ENCODE measurements at places on chromosomes 7 and 10.

- DNase-seq, result no peak
Measured at GRCh38 chr7:4769761-4770160, 5.7 kb upstream of the AP5Z1 start.

GRCh38 chr7:155066417-155066950 lies 3.6 kb upstream of the HTR5A start:
- no peak for DNase-seq

DNA sequence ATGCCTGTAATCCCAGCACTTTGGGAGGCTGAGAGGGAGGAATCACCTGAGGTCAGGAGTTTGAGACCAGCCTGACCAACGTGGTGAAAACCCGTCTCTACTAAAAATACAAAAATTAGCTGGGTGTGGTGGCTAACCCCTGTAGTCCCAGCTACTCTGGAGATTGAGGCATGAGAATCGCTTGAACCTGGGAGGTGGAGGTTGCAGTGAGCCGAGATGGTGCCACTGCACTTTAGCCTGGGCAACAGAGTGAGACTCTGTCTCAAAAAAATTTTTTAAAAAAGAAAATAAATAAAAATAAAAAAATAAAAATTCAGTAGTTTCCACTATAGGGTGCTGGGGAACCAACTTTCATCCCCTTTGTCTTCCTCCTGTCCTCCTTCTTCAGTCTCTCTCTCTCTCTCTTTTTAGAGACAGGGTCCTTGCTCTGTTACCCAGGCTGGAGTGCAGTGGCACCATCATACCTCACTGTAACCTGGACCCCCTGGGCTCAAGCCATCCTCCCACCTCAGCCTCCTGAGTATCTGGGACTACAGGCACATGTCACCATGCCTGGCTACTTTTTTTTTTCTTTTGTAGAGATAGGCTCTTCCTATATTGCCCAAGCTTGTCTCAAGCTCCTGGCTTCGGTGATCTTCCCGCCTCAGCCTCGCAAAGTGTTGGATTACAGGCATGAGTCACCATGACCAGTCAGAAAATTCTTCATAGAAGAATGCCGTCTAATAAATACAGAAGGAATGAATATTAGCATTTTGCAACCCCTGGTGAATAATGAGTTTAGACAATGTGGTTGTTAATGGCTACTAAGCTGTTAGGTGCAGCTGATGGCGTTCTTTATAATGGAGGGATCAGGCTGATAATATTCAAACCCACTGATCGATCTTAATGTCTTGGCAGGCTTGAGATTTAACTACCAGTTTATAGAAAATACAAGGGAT lies 20.6 kb downstream of the RBM20 start:
- DNase-seq, result no peak

DNA sequence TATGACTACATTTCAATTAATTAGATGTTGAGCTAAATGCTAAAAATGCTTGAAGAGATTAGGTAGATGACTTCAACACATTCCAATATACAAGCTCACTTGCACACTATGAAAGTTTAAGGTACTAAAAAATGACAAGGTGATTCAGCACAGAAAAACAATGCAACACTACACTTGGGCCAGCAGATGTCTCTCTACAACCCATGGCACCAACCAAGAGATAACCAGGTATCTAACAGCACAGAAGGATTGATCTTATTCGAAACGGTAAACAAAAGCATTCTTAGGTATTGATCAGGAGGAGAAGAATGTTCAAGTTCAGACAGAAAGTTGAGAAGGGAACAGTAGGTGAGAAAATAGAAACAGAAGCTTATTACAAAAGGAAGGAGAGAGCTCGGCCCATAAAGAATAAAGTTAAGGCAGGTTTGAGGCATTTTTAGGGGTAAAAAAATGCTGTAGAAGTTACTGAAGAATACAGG lies 248.2 kb upstream of the KLF14 start:
- DNase-seq, result no peak

GRCh38 chr10:61472090-61472674 lies 19.0 kb upstream of the TMEM26 start:
- DNase-seq, result no peak

DNA sequence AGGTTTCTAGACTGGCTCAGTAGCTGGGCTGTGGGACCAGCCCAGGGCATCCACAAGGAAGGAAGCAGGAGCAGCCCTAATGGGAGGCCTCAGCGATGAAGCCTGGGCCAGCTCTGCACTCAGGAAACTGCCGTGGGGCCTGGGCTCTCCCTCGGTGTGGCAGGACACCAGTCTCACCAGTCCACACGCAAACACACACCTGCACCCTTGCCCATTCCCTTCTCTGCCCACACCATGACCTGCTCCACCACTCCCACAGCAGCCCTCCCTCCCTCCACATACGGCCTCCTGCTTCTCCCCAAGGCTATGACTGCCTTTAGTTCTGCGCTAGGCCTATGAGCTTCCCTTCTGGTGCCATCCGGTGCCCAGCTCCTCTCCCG lies 7.1 kb downstream of the FGF8 start:
- DNase-seq, result no peak

GRCh38 chr10:61385231-61386001 lies 67.8 kb downstream of the TMEM26 start:
- DNase-seq, result no peak

DNA sequence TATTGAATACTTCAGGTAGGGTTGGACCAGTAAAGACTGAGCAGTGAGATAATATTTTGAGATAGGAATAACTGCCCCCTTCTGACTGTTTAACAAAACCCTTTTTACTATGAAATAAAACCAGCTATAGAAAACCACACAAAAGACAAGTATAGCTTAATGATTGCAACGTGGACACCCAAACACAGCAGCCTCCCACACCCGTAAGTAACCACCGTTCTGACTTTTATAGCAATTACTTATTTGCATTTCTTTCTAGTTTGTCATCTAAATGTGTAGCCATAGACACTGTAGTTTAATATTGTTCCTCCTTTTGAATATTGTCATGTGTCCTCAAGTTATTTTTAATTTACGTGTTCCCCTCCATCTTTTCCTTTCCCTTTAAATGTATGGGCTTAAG lies 42.9 kb upstream of the SYPL1 start:
- no peak for DNase-seq

DNA sequence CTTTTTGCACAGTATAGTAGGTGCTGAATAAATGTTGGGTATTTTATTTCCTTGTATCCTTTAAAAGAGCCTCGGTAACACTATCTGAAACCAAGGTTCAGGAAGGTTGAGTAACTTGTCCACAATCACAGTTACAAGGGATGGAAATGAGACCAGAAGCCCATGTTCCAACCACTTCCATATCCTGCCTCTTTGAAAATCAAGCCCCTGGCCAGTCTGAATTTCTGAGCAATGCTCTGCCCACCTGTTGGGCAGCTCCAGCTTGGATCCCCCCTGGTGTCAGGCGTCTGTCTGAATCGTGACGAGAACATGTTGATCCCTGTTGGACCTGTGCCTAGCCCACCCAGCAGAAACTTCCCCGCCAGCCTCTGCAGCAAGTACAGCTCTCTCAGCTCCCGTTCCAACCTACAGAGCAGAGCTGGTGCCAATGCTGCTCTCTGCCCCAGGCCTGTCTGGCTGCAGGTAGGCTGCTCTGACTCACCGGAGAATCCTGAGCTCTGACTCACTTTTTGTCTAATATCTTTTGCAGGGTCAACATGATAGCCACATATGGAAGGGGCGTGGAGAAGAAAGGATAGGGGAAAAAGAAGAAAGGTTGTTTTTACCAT lies 595.5 kb downstream of the INHBA start:
- DNase-seq, result no peak

DNA sequence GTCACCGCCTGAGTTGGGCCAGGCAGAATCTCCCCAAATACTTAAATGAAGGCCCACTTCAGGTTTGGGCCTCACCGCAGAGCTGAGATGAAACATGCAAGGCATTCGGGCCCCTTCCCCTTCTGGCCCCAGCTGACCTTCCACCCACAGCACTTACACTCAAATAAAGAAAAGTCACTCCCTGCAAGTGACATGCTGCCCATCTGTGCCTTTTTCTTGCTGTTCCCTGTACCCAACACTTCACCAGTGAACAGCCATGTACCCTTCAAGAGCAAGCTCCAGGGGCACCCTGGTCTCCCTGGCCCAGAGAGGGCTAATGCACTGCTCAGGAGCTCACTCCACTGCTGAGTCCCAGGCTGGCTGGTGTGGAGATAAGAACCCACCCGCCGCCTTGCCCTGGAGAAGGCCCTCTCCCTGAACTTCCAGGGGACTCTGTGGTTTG lies 40.7 kb downstream of the ZCCHC24 start:
- no peak for DNase-seq

DNA sequence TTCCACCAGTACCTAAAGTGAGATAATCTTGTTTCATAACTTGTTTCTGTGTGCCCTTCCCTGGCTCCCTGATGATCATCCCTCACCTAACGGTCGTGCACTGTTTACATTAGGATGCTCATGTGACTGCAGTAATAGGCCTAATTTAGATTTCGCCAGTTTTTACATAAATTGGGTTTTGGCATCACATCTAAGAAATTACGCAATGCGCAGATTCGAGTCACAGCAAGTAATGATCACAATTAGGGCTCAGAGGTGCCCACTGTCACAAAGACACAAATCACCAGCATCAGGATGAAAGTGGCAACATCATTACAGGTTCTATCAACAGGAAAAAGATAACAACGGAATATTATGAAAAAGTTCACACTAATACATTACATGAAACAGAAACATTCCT lies 94.7 kb downstream of the LARP4B start:
- DNase-seq, result no peak

DNA sequence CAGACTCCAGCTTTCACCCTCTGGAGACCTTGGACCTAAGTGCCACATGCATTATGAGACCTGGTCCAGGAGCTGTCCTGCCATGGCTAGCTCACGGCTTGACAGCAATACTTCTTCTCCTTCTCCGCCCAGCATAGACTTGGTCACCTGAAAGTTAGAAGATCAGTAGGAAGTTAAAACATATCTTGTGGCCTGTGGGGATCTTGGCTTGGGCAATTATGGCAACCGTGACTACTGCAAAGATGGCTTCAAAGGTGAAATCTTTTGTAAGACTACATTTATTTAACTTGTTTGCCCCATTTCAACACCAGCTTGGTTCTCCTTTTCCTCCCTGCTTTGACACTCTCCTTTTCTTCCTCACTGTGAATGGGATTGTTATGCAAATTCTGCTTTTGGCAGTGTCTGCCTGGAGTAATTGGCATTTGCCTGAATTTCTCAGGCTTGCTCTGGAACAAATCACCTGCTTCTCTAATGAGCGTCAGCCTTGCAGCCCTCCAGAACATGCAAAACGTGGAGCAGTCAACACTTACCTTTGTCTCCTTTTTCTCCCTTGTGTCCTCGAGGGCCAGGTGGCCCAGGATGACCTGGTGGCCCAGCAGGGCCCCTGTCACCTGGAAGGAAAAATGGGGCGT lies 53.4 kb downstream of the COL17A1 start:
- no peak for DNase-seq

DNA sequence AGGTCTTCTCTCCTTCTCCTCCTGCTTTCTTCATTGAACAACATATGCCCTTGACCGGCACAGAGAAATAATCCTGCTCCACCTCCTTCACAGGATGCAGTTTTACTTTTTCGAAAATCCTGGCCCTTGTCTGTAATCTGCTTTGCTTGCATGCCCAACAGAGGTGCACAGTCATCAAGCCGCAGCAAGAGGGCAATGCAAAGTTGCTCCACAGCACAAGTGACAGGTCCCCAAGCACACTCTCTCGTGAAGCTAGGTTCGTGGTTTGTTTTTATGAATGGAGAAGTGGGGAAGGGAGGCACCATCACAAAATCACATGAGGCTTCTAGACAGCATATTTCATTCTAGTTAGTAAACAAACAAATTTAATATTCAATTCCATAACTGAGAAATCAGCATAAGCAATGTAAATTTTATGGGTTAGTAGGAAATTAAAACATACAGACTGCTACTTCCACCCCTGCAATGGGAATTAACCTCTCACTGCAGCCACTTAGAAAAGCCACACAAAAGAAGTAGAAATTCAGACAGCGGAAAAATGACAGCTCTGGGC lies 178.8 kb downstream of the TPK1 start:
- DNase-seq, result no peak

DNA sequence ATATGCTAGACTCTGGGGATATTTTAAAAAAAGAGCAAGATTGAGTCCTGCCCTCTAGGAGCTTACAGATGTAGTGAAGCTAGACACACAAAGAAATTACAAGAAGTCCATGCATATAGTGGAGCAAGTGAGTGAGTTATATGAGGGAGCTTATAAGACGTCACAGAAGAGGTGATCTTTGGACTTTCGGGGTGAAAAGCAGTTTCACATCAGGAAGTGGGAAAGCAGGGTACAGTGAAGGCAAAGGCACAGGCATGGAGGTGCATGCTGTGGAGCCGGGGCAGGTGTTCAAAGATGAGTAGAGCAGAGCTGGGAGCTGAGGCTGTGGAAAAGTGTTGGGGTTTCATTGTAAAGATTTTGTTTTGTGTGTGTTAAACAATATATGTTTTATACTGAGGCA lies 38.5 kb upstream of the EXOC6 start:
- DNase-seq, result no peak

- DNase-seq, result no peak
Measured at GRCh38 chr7:152543799-152544198, 108.0 kb upstream of the KMT2C start.

DNA sequence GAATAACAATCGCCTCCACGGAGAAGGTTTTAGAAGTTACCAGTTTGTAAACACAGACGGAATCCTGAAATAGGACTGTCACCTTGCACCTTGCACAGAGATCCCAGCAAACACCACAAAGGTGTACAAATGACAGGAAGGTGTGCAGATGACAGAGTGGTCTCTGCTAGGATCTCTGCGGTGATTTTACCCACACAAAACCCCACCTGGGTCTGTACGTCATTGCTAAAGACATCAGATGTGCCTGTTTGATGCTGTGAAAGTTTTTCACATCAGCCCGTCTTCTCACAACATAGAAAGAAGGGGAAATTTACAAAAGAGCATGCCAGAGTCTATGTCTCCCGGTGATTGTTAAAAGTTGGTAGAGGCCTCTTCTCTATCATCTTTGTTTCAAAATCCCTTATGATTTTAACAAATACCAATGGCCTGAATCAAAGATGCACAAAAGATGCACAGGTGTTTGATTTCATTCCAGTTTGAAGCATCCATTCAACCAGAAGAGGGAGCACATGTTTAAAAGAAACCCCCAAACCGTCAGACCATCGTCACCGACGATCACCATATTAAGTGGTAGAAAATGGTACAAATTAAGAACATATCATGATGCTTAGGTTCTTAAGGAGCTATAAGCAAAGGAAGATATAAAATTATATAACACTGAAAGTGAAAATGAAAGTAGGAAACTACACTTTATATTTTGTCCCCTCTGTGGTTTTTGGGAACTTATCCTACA lies 576.5 kb downstream of the PTPRN2 start:
- no peak for DNase-seq

DNA sequence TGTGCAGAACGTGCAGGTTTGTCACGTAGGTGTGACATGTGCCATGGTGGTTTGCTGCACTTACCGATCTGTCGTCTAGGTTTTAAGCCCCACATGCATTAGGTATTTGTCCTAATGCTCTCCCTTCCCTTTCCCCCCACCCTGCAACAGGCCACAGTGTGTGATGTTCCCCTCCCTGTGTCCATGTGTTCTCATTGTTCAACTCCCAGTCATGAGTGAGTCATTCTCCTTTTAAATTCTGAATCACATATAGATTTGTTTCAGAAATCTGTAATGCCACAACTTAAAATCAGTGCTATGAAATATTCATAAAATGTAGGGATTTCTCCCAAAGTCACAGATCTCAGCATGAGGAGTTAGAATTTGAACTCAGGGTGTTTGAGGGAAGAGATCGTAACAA lies 552.5 kb upstream of the MBL2 start:
- DNase-seq, result no peak
